ENCODE measurements at places on chromosomes 6 and 20.

GRCh38 chr6:6932968-6933367 is 174.8 kb upstream of the RREB1 start:
- DNase-seq: no peak

DNA sequence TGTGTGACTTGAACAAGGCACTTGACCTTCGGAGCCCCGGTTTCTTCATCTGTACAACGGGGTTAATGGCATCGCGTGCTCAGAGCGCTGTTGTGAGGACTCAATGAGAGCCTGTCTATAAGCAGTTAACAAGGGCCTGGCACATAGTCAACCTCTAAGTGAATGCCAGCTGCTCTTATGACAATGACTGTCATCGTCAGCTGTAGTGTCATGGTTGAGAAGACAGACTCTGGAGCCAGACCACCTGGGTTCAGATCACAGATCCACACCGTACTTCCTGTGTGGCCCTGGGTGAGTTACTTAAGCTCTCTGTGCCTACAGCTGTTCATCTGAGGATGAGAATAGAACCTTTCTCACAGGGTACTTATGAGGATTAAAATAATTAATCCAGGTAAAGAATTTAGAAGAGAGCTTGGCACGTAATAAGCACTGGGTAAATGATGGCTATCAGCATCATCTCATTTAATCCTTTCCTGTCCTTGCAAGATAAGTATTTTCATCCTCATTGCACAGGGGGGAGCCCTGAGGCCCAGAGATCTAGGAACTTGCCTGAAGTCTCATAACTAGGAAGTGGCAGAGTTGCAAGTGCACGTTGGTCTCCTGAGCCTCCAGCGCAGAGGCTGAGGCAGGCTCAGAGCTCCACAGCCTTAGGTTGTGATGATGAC is 105.3 kb downstream of the EYA2 start:
- DNase-seq: no peak

DNA sequence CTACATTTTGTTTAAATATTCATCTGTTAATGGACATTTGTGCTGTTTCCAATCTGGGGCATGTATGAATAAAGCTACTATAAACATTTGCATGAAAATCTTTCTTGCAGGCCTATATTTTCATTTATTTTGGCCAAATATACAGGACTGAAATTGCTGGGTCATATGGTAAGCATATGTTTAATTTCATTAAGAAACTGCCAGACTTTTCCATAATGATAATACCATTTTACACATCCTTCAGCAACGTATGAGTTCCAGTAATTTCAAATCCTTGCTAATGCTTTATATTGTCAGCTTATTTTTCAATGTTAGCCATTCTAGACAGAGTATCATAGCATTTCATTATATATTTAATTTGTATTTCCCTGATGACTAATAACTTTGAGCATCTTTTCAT is 51.0 kb downstream of the GPR6 start:
- DNase-seq: no peak

GRCh38 chr20:10478205-10478604 is 43.1 kb downstream of the SLX4IP start:
- no peak for DNase-seq

DNA sequence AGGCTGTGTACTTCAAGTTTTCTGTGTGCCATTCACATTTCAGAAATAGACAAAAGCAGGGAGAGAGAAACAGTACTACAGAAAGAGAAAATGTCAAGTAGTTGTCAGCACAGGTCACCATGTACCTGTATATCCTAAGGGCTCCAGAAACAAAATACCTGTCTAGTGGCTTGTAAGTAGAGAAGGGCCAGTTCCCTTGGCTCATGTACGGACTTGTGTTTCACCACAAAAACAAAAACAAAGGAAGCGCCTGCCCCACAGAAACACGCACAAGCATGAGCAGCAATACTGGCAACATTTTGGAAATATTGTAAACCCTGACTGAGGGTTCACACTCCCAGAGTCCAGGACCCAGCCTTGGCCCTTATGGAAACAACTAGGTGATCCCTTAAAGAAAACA is 44.3 kb downstream of the CNKSR3 start:
- no peak for DNase-seq

DNA sequence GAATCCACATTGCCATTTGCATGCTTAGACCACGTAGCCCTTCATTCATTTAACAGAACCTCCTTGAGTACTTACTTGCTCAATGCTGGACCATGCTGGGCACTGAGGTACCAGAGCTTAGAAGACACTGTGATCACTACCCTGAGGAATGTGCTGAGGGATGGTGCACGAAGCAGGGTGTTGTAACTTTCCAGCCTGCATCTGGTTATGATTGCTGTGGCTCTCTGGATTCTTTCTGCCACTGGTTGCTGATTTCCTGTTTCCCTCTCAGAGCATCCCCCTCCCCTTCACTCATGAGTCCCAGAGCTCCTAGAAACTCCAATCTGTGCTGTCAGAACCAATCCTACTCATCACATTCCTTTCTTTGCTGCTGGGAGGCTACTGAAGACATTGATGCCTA is 537.4 kb downstream of the PTPRT start:
- DNase-seq: no peak

GRCh38 chr6:191487-192312 is 100.6 kb upstream of the DUSP22 start:
- DNase-seq: no peak

DNA sequence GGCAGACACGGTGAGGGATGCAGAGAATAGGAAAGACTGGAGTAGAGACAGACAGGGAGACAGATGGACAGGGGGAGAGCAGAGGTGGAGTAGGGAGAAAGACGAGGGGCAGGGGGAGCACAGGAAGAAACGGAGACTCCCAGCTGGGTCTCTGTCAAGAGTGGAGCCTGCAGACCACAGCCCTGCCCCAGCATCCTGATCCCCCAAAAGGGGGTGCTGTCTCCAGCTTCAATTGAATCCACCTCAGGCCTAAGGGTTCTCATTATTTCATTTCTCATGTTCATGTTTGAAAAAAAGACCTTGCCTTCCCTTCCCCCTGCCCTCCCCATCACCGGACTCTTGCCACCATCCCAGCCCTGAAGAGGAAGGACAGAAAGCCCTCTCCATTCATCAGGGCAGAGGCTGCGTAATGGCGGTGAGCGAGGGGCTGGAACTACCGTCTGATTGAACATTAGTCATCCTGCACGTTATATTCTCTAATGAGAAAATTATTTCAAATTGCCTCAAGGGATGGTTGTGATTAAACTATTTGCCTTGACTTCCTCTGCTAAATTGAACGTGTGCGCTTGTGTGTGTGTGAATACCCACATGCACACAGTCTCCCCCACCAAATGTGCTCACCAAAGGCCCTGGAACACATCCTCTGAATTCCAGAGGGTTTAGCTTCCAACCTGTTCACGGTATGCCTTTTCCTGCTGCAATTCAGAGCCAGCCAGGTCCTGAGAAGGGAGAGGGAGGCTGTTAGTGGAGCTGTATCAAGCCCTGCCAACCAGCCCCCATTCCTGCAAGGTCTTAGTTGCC is 98.3 kb downstream of the CDC5L start:
- DNase-seq: no peak

DNA sequence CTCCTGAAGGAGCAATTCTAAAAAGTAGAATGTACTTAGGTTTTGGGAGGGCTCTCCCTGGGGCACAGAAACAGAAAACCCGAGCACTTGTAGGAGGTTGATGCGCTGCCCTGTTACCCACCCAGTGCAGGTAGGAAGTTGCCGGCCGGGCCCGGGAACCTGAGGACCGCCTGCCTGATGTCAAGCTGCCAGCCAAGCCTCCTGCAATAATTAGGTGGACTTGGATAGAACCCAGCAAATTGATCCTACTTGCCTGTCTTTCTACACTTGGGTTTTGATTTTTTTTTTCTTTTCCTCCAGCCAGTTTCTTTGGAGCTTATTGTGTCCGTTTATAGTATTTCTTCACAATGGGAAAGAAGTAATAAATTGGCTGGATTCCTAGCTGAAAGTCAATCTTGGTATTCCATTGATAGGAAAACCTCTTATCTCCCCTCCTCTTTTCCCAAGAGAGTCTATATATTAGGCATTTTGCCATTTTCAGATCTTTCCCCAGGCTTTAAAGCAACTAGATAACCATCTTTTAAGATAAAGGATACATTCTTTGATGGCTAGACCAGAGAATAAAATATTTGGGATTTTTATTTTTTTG is 78.3 kb upstream of the FYN start:
- DNase-seq: no peak

- DNase-seq: no peak
These were observed 422.9 kb upstream of the PLCB4 start for GRCh38 chr20:8646033-8646441.

DNA sequence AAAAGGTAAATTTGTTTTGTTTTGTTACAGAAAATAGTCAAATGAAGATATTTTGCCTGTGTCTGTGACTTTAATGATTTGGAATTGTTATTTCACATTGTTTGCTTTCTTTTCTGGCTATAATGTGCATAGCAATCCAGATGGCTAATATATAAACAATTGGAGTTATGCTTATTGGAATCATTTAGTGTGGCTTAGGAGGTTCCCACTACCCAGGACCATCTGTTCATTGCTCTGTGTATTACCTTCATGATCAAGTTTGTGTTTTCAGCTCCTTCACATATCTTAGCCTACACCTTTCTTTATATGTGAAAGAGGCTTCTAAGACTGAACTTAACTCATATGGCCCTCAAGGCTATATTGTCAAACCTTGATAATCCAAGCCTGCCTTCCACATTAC is 232.9 kb downstream of the BCKDHB start:
- DNase-seq: no peak

DNA sequence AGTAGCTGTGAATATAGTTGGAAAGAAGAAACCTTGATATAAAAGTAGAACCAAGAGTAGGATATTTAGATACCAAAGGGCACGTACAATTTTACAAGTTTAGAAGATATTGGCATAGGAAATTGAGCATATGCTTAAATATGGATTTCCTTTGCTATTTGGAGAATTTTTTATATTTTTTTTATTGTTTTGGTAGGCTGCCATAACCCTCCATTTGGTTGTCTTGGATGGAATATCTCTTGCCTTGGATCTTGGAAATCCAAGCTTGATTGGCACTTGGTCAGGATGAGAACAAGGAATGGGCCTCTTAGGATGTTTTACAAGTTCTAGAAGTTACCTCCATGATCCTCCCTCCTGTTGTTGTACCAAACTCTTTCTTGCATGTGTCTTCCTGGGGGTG is 297.1 kb downstream of the PRL start:
- no peak for DNase-seq

DNA sequence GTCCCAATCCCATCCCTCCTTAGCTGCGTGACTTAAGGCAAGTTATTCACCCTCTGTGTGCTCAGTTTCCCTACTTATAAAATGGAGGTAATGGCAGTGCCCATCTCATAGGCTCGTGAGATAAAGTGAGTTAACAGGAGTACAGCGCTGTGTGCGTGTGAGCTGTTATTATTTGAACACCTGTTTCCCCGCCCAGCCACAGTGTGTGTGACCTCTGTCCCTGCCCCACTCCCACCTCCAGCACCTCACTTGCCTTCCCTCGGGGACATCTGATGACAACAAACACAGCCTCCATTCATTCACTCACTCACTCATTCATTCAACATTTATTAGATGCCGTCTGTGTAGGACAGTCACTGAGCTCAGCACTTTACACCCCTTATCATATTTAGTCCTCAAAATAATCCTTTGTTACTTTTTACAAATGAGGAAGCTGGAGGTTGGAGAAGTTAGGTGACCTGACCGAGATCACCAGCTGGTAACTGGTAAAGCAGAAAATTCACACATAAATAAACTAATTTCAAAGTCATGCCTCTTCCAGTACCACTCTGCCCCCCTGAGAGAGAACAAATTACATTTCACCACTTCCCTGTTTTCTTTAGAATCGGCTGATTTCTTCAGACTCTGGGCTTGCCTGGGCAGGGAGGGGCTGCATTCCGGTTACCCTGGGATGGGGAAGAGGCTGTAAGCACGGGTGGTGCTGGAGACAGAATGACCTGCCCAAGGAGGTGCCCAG is 58.6 kb downstream of the CPNE5 start:
- no peak for DNase-seq

- DNase-seq: no peak
These were observed 44.7 kb downstream of the GSTA2 start for GRCh38 chr6:52718550-52718949.

DNA sequence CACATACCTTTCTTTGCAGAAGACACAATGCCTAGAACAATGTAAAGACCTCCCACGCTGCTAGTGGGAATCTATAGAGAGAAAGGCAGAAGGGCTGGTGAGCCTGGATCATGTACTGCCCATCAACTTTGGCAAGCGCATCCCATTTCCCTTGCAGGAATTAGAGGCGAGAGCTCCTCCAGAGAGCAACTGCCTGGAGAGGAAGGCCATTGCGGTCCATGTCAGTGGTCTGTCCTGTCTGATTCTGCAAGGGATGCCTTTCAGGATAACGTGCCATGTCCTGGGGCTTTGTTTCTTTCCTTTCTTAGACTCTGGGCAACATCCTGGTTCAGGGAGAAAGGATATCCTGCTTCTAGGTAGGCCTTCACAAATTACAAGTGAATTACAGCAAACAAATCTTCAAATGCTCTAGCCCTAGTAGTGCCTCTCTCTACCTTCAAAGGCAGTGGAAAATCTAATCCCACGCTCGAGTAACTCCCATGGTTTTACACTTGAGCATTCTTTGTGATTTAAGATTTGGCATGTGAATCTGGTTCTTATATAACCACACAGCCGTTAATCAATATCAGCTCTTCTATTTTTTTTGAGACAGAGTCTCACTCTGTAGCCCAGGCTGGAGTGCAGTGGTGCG is 38.5 kb downstream of the GCNT2 start:
- no peak for DNase-seq

All from activated T-cell treated with anti-CD3 and anti-CD28 coated beads for 24 hours (primary cell).